Dermis blood vessel endothelial cell (primary cell): ENCODE measurements at places on chromosomes 1 and 21.

GRCh38 chr1:180503280-180503862, 994 bp upstream of the ACBD6 start:
- peak; percentile 61 for DNase-seq

- no peak for DNase-seq
Observed at GRCh38 chr21:46046471-46046870, 51.4 kb upstream of the COL6A2 start.

DNA sequence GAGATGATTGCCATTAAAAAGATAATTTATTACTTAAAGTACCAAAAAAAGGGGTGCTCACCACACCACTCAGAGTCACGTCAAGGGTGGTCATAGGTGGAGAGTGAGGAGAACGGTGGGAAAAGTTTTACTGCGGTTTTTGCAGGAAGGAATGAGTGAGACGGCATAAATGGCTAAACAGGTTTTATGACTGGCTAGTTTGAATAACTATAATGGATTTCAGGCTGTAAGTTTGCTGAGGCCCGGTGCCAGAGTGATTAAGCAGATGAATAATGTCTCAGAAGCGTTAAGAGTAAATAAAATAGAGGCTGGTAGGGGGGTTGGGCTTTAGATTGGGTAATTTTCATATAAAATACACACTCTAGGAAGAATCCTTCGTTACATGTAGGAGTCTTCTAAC, 1337.8 kb downstream of the AMY1C start:
- no peak for DNase-seq

GRCh38 chr1:243489681-243490546, 234.1 kb downstream of the SDCCAG8 start:
- no peak for DNase-seq

- DNase-seq, result no peak
Observed at GRCh38 chr1:27318596-27318995, 3.4 kb upstream of the TMEM222 start.

DNA sequence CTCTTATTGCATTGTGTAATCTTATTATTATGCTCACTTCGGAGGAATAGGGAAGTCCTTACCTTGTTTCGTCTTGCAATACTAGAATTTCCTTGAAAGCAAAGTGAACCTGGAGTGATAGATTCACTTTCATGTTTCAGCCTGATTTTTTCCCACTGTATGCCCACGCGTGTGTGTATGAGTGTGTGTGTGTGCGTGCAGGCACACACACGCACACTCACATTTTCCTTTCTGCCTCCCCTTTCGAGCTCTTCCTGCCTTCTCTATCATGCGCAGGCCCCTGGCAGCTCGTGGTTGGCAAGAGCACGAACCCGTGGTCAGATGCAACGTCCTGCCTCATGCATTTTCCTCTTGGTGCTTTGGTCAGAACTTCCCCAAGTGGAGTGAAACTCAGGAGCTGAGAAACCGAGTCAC, at the start of gene GCSAML:
GCSAML (plus strand) TSS at position 366 of the 414 bp plus-strand sequence. CDS start 58 bp downstream, outside the sequence.
- DNase-seq, result no peak

- peak; percentile 13 for DNase-seq
Observed at GRCh38 chr1:45499415-45499769, 481 bp downstream of the CCDC163 start.

DNA sequence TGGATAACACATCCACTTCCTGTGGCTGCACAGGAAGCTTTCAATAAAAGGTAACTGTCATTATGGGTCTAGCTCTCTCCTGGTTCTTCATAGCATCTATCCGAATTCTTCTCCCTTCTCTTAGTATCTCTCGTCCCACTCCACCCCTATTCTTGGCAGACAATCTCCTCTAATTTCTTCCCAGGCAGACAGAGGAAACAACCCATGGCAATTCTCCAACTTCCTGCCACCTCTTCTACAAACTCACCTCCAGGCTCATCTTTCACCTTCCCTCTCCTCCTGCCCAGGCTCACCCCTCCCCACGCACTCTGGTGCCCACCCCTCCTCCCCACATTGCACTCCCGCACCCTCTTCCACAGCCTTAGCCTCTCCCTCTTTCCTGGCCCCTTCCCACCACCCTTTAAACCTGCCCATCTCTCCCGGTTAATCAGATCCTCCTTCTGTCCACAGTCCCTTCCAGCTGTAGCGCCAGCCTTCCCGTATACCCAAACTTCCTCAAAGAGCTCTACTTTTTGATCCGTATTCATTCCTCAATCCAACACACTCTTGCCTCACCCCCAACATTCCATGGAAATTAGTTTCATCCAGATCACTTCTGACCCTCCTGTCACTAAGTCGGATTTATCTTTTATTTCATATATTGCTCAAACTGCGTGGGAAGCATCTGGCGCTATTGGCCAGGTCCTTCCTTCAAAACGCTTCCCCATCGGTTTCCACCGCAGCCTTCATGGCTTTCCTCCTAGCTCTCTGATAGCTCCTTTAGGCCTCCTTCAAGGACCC, 25.9 kb downstream of the SHISA4 start:
- DNase-seq, result no peak

GRCh38 chr1:15016526-15016925, 137.0 kb upstream of the TMEM51 start:
- no peak for DNase-seq

DNA sequence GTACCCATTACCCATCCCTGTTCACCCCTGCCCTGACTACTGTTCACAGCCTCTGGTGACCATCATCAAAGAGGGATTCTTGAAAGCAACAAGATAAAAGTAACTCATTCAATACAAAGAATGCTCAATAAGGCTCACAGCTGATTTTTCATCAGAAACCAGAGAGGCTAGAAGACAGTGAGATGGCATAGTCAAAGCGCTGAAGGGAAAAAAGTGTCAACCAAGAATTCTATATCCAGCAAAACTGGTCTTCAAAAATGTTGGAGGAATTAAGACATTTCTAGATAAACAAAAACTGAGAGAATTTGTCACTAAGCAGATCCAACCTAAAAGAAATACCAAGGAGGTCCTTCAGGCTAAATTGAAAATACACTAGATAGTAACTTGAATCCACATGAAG, 27.1 kb downstream of the CSF1 start:
- no peak for DNase-seq

DNA sequence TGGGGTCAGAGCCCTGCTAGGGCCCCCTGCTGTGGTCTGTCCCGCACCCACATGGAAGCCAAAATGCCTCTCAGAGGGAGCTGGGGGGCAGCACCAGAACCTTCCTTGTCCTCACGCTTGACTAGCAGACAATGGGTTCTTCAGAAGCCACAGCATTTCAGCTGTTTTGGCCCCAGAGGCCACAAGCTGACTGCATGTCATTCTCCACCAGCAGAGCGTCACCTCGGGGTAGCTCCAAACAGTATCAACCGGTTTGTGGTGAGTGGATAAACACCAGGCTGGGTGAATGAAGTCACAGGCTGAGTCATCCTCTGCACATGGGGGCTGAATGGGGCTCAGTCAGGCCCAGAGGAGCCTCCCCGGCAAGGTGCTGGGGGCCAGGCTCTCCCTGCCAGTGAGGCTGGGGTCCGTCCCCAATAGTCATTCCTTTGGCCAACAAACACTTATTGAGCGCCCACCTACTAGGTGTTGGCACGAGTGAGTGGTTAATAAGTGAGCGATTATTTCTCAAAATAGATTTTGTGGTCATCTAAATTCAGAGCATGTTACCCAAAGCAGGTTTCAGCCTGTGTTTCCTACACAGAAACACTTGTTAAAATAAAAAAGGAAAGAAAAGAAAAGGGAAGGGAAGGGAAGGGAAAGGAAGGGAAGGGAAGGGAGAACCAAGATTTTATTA, 9.1 kb downstream of the OLIG1 start:
- DNase-seq, result no peak

DNA sequence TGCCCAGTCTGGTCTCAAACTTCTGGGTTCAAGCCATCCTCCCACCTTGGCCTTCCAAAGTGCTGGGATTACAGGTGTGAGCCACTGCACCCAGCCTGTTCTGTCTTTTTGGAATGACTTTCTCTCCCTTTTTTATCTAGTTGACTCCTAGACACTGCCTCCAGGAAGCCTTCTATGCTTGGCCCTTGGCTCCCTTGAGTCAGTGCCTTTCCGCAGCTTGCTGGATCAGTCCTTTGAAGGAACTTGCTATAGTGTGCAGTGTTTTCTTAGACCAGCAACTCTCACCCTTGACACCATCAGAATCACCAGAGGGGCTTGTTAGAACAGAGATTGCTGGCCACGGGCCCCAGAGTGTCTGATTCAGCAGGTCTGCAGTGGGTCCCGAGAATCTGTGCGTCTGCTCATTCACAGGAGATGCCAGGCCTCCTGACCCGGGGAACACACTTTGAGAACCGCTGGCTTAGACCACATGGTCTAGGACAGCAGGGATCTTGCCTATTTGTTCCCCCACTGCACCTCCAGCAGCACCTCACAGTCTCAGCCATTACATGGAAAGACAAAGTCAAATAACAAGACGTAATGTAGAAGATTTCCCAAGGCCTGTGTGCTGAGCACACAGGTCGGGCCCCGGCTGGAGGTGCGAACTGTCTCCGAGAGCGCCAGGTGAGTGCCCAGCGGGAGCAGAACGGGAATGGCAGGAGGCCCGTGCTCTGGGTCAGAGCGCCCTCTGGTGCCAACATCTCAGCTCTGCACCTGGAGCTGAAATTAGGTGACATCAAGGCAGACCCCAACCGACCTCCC, 27.4 kb upstream of the CTPS1 start:
- peak; percentile 74 for DNase-seq

DNA sequence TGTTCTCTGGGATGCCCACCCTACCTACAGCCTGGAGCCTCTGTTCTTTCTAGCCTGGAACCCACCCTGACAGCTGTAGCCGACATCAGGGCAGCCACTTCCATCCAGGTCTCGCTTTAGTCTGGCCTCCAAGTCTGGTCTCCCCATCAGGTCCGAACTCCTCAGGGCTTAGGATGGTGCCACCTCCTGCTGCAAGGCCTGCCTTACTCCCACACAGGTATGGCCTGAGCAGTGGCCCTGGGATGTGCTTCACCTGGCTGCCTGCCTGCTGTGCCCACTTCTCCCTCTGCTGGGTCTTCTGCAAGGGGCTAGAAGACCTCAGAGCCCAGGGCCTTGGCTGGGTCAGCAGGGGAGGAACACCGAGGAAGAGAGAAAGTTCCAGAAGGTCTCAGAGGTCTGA, 35.7 kb upstream of the MAGOH start:
- DNase-seq, result no peak

- no peak for DNase-seq
Observed at GRCh38 chr1:197197430-197197997, 51.0 kb upstream of the ASPM start.

GRCh38 chr1:162578071-162578700, 16.7 kb downstream of the UAP1 start:
- DNase-seq, result no peak

GRCh38 chr1:102045752-102046151, 49.0 kb upstream of the OLFM3 start:
- no peak for DNase-seq

- peak; percentile 45 for DNase-seq
Observed at GRCh38 chr21:42319376-42319775, 4.2 kb upstream of the TFF3 start.

- DNase-seq, result no peak
Observed at GRCh38 chr1:218718977-218719376, 373.8 kb downstream of the TGFB2 start.

- no peak for DNase-seq
Observed at GRCh38 chr1:240342251-240342625, 250.6 kb downstream of the FMN2 start.

GRCh38 chr1:76959556-76959955, 92.3 kb downstream of the ST6GALNAC5 start:
- DNase-seq, result no peak

- no peak for DNase-seq
Observed at GRCh38 chr21:16590186-16590585, 860.4 kb downstream of the USP25 start.

- no peak for DNase-seq
Observed at GRCh38 chr1:21599402-21599801, 69.8 kb downstream of the RAP1GAP start.

GRCh38 chr21:44696572-44696971, 400 bp upstream of the KRTAP10-12 start:
- DNase-seq, result no peak

GRCh38 chr1:154755858-154756730, 114.0 kb downstream of the KCNN3 start:
- no peak for DNase-seq

DNA sequence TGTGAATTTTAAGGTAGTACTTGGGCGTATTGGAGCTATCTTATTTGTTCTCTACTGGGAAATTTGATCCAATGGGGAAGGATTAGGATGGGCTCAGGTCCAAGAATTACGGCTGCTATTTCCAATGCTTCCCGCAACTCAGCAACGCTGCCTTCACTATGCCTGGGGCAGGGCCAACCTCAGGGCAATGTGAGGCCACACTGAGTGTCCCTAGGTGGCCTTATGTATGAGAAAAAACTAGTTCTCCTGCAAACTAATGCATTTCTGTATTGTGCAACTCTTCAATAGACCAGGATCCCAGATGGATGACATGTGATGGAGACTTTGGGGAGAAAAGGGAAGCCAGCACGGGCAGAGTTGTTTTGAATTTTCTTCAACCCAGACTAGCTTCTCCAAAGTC, 168.1 kb downstream of the DUSP10 start:
- no peak for DNase-seq

DNA sequence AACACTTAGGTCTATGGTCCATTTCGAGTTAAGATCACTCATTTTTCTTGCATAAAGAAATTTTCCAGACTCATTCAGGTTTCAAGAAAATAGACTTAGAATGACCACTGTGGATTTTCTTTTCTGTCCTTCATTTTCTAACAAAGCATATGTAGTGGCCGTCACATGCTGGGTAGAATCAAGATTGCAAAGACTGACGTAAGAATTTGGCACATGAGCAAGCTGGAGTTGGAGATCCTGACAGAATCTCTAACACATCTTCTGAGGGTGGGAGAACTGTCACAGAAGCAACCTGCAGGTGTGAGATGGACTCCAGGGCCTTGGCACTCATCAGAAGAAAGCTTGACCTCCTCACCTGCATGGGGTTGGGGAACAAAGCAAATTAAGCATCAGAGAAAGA, 28.6 kb downstream of the KIF26B start:
- DNase-seq, result no peak

- peak; percentile 62 for DNase-seq
Observed at GRCh38 chr1:243407284-243408018, 151.6 kb downstream of the SDCCAG8 start.

- no peak for DNase-seq
Observed at GRCh38 chr1:179091691-179092165, 9.9 kb downstream of the TOR3A start.

GRCh38 chr1:63665824-63666223, 72.6 kb downstream of the PGM1 start:
- no peak for DNase-seq

- DNase-seq, result no peak
Observed at GRCh38 chr21:46569081-46569480, 35.8 kb downstream of the S100B start.

GRCh38 chr1:41939194-41939593, 20.5 kb upstream of the HIVEP3 start:
- no peak for DNase-seq

DNA sequence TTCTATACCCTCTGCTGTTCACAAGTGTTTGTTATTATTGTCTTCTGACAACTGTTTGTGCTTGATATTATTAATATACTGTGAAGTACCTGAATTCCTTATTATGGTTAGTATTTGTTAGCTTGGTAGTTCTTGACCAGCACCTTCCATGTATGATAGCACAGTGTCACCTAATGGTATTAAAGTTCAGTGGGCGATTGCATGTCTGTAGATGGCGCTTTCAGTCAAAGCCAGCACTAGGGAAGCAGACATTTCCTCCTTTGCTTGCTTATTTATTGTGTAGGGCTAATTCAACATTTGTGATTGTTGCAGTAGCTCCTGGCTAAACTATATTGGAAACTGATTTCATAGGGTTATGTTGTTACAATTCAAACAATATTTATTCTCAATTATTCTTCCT, 218.0 kb downstream of the ZP4 start:
- DNase-seq, result no peak
